ENCODE measurements at places on chromosomes 16 and 17. TPM values are rescaled to one million over a fixed set of nuclear protein-coding genes. Genes with fewer than 3 reads are reported as not detected.

ITGAD gene
- 0.04 TPM for total RNA-seq

SPNS1 gene
- 12.0 TPM for total RNA-seq

RNF167 gene
- 34.6 TPM for total RNA-seq

DNA sequence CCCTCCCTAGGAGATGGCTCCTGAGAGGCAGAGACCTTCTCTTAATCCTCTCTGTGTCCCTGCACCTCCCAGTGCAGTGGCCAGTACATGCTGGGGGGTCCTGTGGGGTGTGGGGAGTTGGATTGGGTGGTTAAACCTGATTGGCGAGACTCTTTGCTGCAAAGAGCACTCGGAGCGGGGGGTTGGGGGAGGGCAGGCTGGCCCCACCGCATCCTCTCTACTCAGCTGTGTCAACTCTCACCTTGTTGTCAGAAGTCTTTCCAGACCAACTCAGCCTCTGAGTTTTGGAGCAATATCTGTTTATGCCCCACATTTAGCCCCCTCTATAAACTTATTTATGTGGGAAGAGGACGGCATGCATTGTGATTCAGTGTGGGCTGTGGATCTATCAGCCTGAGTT, 40.0 kb downstream of the SMARCE1 start:
- DNase-seq: no peak
- peaks cover 4% of the 10 kb centered on the region for H3K27me3 ChIP-seq
- no peaks in the 10 kb centered on the region for H3K4me1 ChIP-seq
- H3K4me3 ChIP-seq: no peak overlapping the region
- H3K27ac ChIP-seq: no peak overlapping the region
- no peaks in the 10 kb centered on the region for H3K36me3 ChIP-seq

GRCh38 chr16:6106061-6106460, 1008.5 kb upstream of the EEF2KMT start:
- no peak for DNase-seq
- H3K4me3 ChIP-seq: no peak overlapping the region
- no peaks in the 10 kb centered on the region for H3K4me1 ChIP-seq
- no peaks in the 10 kb centered on the region for H3K27me3 ChIP-seq
- H3K36me3 ChIP-seq: no peaks in the 10 kb centered on the region
- no peak overlapping the region for H3K27ac ChIP-seq

GRCh38 chr16:83473926-83474650, 333.7 kb upstream of the HSBP1 start:
- no peaks in the 10 kb centered on the region for H3K27me3 ChIP-seq
- H3K4me1 ChIP-seq: no peaks in the 10 kb centered on the region
- DNase-seq: peak; percentile 3
- H3K4me3 ChIP-seq: no peak overlapping the region
- H3K36me3 ChIP-seq: no peaks in the 10 kb centered on the region

DNA sequence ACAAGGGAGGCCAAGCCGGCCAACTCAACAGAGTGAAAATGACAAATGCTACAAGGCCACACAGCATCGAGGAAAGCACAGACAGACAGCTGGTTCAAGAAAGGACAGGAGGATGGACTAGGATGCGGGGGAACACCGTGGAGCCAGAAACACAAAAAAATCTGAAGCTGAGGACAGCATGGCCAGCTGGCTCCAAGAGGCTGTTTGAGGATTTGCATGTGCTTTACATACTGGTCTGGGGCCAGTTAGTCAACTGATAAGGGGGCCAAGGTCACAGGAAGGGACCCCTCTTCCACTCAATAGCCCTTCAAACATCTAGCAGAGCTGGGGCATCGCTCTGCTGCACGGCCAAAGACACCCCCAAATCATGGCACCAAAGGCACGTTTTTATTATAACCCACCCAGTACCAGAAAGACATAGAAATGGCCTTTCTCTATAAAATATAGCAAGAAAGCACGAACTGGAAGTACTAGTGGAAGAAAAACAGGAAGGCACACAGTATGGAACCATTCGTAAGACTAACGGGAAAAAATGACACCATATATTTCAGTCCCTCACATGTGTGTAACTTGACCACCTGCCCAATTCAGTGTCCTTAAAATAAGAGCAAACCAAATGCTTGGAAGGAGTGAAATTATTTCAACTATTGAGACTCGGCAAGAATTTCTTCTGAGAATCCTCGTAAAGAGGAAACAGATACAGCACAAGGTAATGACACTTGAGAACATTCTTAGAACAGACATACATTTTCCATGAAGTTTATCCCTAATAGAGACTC, 7.8 kb upstream of the SRL start:
- H3K27me3 ChIP-seq: no peaks in the 10 kb centered on the region
- H3K36me3 ChIP-seq: peaks cover 3% of the 10 kb centered on the region
- DNase-seq: peak; percentile 94

GRCh38 chr17:10879190-10879836, 41.4 kb upstream of the PIRT start:
- H3K4me3 ChIP-seq: no peak overlapping the region
- no peak overlapping the region for H3K27ac ChIP-seq
- H3K27me3 ChIP-seq: no peaks in the 10 kb centered on the region
- no peaks in the 10 kb centered on the region for H3K36me3 ChIP-seq
- no peaks in the 10 kb centered on the region for H3K4me1 ChIP-seq

Measured in muscle of leg (tissue), 16 donors.